Stimulated activated naive CD8-positive, alpha-beta T cell treated with anti-CD3 and anti-CD28 coated beads, Interleukin-15, amount 100 ng/mL, for 72 hours (primary cell): ENCODE measurements at places on chromosomes 16 and 17.

DNA sequence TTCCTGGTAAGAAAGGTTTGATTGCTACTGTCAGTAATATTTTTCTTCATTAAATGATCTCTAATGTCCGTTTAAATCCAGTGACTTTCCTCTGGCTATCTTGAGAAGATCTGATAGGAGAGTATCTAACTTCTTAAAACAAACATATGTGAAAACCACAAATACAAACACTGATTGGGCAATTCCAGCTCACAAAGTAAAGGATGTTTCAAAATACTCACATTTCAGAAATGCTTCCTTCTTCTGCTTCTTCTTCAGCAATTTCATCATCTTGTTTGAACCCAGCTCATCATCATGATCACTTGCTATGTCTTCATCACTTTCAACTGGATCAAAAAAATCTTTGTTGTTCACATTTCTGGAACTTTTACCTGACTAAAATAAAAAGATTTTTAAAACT lies 64.3 kb upstream of the RBL2 start:
- DNase-seq: no peak

GRCh38 chr17:6752068-6752909 lies 3.6 kb upstream of the XAF1 start:
- no peak for DNase-seq

- no peak for DNase-seq
Observed at GRCh38 chr17:78922816-78923498, 2.2 kb downstream of the TIMP2 start.

GRCh38 chr17:36593656-36594316 lies 2.1 kb downstream of the DHRS11 start:
- DNase-seq: no peak

DNA sequence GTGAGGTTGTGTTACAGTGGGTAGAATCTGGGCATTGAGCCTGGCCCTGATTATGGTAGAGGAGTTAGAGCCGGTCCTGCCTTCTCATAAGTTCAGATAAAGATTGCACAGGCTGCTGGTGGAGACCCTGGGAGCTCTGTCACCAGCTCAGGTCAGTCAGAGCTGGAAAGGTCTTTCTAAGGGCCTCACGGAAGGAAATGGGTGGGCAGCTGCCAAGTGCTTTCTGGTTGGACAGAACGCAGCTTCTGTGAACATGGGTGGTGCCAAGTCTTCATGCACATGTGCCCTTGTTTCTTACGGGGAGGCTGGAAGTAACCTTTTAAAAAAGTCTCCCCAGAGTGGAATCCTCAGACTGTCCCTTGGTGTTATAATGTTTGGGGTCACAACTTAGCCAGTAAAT lies 14.9 kb downstream of the ALKBH5 start:
- DNase-seq: no peak

DNA sequence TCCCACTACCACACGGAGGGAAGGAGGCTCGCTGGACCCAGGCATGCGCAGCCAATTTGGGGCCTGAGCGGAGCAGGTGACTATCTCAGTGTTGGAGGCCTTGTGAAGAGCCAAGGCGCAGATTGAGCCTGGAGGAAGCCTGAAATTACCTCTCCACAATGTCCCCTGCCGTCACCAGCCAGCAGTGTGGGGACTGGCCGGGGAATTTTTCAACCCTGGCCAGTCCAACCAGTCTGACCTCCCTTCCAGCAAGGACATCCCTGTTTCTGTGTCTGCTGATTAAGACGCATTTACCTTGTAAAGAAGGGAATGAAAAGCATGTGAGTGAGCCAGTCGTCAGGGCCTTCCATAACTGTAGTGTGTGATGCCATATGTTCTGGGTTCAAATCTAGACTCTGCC lies 198.1 kb upstream of the IRX3 start:
- DNase-seq: no peak

DNA sequence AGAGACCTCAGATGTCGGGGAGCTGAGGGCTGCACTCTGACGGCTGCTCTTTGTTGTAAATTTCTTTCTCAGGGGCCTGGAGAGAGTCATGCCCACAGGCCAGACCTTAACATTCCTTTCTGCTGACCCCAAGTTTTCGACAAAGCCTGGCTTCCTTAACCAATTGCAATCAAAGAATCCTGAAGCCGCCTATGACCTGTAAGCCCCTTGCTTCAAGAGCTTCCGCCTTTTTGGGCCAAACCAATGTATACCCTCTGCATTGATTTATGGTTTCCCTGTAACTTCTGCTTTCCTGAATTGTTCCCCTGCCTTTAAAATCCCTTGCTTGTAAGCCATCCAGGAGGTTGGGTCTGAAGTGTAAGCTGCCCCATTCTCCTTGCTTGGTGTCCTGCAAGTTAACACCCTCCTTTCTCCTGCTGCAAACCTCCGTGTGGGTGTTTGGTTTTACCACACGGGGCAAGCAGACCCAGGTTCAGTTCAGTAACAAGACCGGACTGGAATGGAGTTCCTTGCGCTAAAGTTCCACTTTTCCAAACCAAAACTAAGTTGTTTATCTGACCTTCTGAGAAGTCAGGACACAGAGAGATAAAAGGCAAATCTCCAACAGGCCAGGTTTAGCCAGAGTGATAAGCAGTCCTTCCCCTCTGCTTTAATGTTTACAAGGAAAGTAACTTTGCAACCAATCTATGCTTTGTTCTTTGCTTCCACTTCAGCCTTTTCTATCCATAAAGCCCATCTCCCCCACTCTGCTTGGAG lies 141.6 kb downstream of the KCNJ12 start:
- no peak for DNase-seq

- DNase-seq: no peak
Observed at GRCh38 chr16:72536723-72537435, 364.9 kb upstream of the PMFBP1 start.

GRCh38 chr17:29581583-29582253 lies 7.7 kb downstream of the GIT1 start:
- DNase-seq: no peak

DNA sequence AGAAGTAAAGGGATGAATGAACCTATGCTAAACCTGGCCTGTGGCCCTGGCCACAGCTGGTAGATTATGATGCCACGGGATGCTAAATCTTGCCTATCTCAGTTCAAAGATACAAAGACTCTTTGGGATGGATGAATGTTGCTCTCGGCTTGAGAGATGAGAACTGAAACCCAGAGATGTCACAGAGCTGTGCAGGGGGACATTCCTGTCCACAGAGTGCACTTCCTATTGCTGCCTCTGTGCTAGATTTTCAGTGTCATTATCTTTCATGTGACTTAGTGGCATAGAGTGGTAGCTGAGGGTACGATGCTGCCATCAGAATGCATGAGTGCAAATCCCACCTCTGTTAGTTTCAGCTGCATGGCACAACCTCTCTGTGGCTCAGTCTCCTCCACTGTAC lies 2.3 kb upstream of the MT1M start:
- DNase-seq: no peak
